AG09319 (cell line): ENCODE measurements at places on chromosomes 2 and 18.
A peak's percentile ranks its signal among the peaks of the same experiment; 100 is the strongest.

GRCh38 chr2:21123473-21124393, at the start of gene TDRD15:
TSS of gene TDRD15 (plus strand) at chr2:21123968. CDS start at chr2:21137468, 13,500 bp downstream.
- no peak for DNase-seq

DNA sequence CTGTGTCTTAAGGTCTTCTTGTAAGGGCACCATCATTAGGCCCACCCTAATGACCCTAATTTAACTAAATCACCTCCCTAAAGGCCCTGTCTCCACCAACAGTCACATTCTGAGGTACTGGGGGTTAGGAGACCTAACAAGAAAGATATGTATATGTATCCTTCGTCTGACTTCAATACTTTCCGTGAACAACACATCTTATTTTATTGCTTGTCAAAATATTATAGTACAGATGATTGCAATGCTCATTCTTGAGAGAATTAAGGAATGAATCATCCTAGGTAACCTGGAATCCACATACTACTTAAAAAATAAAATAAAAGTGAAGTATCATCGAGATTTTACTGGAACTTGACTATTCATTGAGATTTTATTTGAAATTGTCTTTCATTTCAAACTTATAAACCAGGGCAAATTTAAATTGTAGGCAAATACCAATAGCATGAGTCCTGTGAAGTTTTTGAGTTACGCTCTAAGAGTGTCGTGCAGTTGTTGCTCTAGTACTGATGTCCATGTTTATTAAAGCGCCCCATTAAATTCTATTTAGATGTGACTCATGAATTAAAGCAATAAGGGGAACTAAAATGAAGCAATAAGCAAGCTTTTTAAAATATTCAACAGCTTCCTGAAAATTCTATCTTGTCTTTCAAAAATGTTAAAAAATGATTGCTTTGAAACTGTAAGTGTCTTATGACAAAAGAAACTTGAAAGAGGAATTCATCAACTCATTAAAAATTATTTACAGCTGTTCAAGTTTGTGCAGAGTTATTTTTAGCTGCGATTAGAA, 40.0 kb downstream of the CCDC102B start:
- DNase-seq, result peak; percentile 35

- no peak for DNase-seq
These were observed 470.4 kb upstream of the ACVR2A start for GRCh38 chr2:147374423-147374811.

DNA sequence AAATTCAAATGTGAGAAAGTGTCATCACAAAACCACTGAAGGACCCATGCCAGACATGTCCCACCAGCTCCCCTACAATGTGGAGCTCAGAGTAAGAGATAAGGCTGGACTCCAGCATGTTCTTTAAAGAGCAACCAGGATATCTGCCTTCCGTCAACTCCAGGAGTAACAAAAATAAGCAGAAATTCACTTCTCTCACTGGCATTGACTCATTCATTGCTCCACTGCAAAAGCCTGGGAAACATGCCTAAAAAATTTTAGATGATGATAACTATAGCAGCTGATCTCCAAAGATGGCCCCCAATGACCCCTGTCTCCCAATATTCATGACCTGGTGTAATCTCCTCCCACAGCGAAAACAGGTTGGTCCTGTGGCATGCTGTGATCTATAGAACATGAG, 314.5 kb downstream of the NCKAP5 start:
- DNase-seq, result no peak

DNA sequence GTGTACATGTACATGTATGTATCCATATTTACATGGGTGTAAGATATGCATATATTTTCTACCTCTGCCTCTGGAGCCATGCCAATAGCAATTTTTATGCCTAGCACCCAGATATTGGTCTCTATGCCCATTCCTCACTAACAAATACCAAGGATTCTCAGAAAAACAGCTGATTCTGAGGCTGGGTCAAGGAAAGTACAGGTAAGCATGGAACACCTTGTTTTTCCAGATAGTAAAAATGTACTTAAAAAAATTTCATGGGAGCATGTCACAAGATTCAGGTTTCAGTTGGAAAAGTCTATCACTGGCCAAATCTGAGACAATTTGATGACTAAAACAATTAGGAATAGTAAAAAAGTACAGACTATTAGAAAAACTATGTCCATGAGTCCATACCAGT, 114.5 kb upstream of the MAPRE2 start:
- DNase-seq, result no peak

GRCh38 chr2:105135436-105135835, 97.6 kb downstream of the MRPS9 start:
- DNase-seq, result no peak

- no peak for DNase-seq
These were observed 4.8 kb downstream of the TMEM200C start for GRCh38 chr18:5890331-5891183.

DNA sequence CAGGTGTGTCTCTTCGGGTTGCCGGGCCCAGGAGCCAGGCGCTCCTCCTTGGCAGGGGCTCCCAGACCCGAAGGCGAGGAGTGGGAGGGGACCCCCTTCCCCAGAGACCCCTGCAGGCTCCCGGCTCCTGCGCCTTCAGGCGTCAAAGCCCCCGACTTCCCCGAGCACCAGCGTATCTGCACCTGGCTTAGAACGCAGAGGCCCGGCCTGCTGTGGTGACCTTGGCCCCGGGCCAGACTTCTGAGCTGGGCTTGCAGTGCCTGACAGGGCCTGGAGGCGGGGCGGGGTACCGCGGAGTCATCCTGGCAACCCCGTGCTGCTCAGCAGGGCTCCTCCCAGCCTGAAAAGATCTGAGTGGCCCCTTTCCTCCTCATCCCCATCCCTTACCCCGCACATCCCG, 27.0 kb downstream of the SKA1 start:
- no peak for DNase-seq

GRCh38 chr2:68251187-68251854, 1.0 kb downstream of the PPP3R1 start:
- peak; percentile 37 for DNase-seq

DNA sequence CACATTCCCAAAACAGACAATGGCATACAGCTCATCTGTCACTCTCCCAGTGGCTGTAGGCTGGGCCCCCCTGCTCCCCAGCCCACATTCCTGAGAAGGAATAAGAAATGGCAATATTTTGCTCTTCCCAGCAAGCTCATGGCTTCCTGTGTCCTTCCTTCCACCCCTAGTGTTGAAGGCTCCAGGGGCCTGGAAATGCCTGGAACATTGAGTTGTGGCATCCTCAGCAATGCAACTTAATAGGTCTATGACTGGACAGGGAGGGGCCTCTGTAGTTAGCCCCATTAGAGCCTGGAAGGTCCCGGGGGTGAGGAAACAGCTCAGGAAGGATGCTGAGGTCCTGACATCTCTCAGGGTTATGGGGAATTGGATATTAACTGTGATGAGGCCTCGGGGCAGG, 3.3 kb downstream of the KIF3C start:
- DNase-seq, result no peak

DNA sequence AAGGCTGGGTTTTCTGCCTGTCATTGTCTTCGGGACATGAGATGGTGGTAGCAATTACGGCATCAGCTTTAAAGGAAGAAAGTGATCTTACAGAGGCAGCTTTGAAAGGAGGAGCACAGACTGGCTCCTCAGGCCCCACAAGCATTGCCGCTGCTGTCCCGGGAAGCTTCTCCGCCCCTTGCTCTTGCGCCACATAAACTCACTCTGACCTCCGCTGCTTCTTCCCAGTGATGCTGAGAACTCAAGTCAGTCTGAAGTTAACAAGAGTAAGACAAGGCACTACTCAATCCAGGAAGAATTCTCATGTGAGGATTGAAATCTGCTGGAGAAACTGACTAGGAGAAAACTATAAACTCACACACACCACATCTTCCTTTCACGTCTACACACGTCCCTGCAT, 112.4 kb upstream of the RIOK3 start:
- no peak for DNase-seq

DNA sequence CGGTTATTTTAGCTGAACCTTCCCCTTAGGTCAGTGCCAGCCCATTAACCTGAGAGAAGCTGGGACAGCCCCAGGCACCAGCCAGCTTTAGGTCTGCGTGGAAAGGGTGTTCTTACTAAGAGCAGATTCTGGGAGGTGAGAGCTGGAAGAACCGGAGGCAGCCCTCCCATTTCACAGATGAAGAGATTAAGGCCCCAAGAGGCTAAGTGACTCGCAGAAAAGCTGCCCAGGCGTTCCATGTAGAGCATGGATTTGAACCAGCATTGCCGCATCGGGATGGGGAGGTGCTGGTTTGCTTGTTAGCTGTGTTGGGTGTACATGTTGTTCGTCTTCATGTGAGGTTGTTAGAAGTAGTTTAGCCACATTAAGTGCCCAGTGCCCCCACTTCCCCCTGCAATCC, 203.2 kb downstream of the AGAP1 start:
- no peak for DNase-seq

DNA sequence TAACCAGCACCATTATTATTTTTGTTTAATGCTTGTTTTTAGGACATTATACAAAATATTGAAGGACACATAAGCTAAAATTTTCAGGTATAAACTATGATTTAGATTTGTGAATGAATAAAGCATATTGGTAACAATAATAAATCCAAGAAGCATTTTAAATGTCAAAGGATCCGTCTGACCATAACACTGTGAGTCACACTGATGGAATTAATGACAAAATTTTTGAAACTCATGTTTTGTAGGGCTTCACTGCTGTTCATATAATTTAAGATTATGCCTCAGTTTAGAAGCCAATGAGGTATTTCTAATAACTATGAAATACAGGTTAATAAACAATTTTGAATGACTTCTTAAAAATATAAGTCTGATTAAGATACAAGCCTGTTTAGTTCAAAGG, 124.6 kb downstream of the TMEFF2 start:
- DNase-seq, result no peak

DNA sequence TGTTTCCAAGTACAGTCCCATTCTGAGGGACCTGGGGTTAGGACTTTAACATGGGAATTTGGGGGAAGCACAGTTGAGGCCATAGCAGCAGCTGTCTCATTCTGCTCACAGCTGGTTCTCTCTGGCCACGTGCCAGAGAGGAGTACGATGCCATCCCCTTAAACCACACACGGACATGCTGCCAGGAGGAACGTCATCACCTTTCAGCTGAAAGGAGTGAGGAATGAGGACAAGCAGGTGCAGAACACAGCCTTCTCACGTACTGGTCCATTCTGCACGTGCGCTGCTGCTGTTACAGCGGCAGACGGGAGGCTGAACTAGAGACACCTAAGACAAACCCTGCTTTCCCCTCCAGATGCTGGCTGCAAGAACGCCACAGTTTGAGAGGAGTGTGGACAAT, 33.5 kb downstream of the ODC1 start:
- no peak for DNase-seq

DNA sequence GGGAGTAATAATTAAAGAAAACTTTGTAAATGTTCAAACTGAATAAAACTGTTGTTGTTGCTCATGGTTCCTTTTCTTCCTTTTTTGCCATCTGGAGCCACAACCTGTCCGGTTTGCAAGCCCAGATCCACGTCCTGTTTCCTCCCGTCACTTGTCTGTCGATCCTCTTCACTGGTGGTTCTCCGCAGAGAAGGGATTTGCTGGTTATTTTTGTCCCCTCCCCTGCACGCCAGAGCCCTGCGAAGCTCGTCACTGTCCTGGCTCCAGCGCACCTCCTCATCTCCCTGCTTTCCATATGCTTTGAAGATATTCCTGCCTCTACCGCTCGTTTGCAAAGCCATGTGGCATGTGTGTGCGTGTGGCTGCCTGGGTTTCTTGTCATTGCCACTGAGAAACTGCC, 461.4 kb downstream of the RNF144A start:
- DNase-seq, result no peak
